ENCODE measurements at places on chromosomes 3 and 15.

DNA sequence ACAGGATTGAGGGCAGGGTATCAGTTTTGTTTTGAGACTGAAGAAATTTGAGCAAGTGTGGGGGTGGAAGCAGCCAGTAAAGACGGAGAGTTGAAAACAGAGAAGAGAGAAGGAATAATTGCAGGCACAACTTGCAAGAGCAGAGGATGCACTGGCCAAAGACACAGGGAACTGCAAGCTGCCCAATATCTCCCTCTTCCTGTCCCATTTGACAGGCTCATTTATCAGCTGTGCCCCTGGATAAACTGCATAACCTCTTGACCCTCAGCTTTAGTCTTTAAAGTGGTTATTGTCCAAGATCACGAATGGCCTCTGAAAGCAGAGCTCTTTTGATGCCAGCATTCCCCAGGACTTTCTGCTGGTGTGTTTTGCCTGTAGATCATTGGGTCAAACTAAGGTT is 5.0 kb upstream of the RAMAC start:
- no peak for DNase-seq

DNA sequence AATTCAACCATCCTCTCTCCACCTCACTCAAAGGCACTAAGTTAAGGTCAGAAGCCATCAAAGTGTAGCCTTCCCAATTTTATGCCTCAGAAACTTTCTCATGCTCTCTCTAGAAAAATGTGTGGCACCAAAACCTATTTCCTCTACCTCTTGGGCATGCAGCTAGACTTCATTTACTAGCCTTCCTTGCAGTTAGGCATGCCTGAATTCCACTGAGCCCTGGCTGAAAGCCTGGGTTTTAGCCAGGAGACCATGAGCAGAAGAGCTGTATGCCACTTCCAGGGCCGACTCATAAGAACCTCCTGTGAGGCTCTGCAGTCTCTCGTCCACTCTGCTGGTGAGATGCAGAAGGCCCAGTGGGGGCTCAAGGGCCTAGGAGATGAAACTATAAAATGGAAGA is 145.0 kb downstream of the MYLK start:
- DNase-seq: no peak

DNA sequence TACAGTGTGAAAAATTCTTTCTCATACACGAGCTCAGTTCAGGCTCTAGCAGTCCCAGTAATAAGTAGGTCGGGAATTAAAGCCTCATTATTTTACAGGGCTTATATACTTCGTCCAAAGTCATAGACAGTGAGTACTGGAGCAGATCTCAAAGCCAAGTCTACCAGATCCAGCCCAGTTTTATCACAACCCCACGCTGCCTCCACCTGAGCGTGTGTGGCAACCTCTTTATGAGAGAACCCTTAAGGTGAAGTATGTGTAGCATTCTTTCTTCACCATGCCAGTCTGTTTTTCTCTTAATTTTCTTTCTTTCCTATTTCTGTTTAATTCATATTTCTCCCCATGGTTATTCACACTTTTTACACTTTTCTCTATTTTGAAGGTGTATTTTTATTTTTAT is 574.6 kb upstream of the ARPP21 start:
- DNase-seq: no peak

DNA sequence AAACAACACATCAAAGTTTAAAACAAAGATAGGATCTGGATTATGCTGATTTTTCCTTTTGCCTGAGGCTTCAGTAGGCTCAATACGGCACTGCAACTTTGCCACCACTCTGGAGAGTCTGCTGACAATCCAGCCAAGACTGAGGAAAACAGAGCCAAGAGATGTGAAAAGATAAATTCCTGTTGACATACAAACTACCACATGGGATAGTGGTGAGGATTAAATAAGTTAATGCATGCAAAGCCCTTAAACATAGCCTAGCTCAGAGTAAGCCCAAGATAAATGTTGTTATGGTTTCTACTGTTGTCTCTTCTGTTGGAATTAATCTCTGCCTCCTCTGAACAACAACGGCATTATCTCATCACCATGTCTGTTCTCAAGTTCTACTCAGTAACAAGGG is 245.9 kb upstream of the LMCD1 start:
- no peak for DNase-seq

GRCh38 chr3:194169595-194169994 is 33.6 kb downstream of the HES1 start:
- DNase-seq: no peak

- DNase-seq: no peak
Measured at GRCh38 chr3:126149256-126149902, 31.0 kb downstream of the ALDH1L1 start.

GRCh38 chr15:29105151-29105854 is 164.3 kb downstream of the NSMCE3 start:
- no peak for DNase-seq

DNA sequence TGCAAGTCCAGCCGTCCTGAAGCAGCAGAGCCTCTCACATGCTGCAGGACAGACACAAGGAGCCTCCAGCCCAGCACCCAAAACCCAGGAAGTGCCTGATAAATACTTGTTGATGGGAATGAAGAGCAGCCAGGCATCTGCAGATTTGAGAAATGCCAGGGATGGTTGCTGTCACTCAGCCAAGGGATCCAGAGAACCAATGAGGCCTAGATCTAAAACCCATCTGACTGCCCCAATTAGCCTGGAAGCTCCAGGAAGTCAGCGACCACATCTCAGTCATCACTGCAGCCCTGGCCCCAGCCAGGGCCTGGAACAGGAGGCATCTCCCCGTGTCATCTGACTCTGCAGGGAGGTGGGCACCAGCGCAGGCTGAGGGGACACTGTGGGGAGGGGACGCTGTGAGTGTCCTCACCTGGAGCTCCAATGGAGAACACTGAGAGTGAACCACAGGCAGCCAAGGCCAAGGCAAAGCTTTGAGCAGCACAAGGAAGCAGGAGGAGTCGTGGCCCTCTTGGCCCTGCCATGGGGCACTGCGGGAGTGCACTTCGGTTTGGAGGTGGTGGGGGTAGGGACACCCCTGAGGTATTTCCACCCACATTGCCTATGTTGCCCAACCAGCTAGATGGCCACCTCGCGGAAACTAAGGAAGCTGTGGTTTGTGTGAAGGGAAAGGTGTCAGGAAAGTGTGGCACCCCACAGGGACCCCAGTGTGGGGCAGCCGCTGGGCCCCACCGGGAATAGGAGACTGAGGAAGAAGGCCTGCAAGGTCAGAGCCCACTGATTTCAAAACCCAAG is 229.5 kb downstream of the VPS13C start:
- DNase-seq: peak; percentile 26

- no peak for DNase-seq
Measured at GRCh38 chr15:62153228-62153627, 11.9 kb downstream of the C2CD4B start.

GRCh38 chr3:140770977-140771667 is 93.3 kb downstream of the TRIM42 start:
- peak; percentile 88 for DNase-seq

GRCh38 chr15:31001702-31002101 is 10.3 kb upstream of the MTMR10 start:
- no peak for DNase-seq

DNA sequence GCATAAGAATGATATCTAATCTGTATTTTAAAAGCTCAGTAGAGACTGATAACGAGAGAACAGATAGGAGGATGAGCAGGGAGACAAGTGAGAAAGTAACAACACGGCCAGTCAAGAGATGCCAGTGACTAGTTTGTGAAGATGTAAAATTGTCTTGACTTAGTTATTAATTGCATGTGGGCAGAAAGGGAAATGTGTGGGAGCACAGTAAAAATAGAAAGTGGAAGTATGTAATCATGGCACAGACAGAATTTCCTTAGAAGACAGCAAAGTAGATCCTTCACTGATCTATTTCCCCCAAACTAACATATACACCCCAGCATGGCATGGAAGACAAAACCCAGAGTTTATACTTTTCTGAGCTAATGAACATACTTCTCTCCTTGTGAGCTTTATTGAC is 344.5 kb downstream of the FGF12 start:
- DNase-seq: peak; percentile 7

- no peak for DNase-seq
Measured at GRCh38 chr3:149390772-149391212, 13.3 kb upstream of the TM4SF1 start.

DNA sequence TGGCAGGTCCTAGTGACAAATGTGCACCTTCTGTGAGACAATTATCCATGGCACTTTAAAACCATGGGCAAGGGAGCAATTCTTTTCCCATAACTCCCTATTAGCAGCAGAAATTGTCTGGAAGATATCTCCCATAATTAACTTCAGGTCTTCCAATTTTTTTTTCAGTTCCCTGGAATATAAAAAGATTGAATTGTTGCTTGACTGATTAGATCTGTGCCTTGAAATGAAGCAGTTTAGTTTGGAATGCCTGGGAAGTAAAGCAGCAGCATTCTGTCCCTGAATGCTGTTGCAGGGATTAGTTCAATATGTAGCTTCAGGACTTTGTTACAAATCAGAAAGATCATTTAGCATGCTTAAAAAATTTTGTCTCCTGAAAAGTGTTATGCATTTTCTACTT is 137.0 kb upstream of the GOLGA6L4 start:
- DNase-seq: no peak

DNA sequence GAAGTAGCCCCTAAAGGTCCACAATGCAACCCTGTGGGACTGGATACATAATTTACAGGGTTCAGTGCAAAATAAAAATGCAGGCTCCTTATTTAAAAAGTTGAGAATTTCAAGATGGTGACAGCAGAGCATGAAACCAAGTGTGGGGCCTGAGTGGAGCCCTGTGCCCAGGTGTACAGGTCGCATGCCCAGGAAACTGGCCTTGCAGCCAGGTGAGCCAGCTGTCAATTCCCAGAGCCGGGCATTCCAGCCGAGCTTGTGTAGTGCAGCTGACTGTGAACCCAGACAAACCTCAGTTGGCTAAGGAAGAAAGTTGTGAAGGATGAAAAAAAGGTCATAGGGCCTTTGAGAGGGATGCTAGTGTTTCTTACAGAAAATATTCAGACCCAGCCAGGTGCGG is 27.6 kb downstream of the POPDC2 start:
- no peak for DNase-seq

- no peak for DNase-seq
Measured at GRCh38 chr15:64251658-64252057, 88.8 kb upstream of the PPIB start.

DNA sequence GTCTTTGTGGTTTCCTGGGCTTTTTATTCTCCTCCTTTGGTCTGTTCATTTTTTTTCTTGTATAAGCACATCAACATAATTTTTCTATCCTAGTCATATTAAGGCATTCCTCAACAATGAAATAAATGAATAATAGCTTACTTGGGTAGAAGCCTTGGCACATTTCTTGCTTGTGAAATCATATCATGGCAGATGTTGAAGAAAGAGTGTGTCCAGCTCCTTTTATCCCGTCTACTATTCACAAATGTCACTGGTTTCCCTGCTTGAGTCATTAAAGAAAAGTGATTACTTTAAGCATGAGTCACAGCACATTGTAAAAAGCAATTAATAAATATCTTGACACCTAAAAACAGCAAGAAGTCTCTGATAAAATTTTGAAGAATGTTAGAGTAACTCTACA is 42.1 kb downstream of the MINAR1 start:
- DNase-seq: no peak

GRCh38 chr3:8453153-8453552 is 48.5 kb upstream of the LMCD1 start:
- DNase-seq: no peak

- no peak for DNase-seq
Measured at GRCh38 chr3:21942328-21942727, 191.3 kb upstream of the ZNF385D start.

- peak; percentile 53 for DNase-seq
Measured at GRCh38 chr3:185959609-185960521, 22.1 kb upstream of the TRA2B start.

GRCh38 chr3:144312702-144313101 is 341.1 kb downstream of the DIPK2A start:
- DNase-seq: no peak

DNA sequence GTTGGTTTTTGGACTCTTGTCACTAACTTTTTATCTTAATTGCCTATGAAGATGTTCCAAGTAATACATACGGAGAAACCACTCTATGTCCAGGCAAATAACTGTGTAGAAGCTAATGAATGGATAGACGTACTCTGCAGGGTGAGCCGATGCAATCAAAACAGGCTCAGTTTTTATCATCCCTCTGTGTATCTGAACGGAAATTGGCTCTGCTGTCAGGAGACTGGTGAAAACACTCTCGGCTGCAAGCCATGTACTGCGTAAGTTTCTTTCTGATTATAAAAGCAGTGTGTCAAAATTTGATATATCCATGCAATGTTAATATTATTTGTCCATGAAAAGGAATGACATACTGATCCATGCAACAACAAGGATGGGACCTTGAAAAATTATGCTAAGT is 121.6 kb downstream of the RASA2 start:
- DNase-seq: no peak
